Neural crest cell (in vitro differentiated cells): ENCODE measurements at places on chromosomes 5 and 9. TPM values are rescaled to one million over a fixed set of nuclear protein-coding genes. Genes with fewer than 3 reads are reported as not detected.

- DNase-seq, result no peak
Measured at GRCh38 chr5:118762291-118762690, 226.1 kb downstream of the DTWD2 start.

BASP1 gene
- 99.5 and 100 TPM in 2 replicates for total RNA-seq

ZDHHC11 gene
- 14.5 and 17.2 TPM in 2 replicates for total RNA-seq

CATSPER3 gene
- total RNA-seq, result 0.36 and 0.54 TPM in 2 replicates

SLC25A2 gene
- total RNA-seq, result 0.72 and 1.1 TPM in 2 replicates

HK3 gene
- not detected in 2 replicates for total RNA-seq

CCDC69 gene
- 1.7 and 1.8 TPM in 2 replicates for total RNA-seq
